CD4-positive, alpha-beta T cell treated with Interleukin-10 for 1 hour (primary cell): ENCODE measurements at places on chromosomes 7 and 10.

DNA sequence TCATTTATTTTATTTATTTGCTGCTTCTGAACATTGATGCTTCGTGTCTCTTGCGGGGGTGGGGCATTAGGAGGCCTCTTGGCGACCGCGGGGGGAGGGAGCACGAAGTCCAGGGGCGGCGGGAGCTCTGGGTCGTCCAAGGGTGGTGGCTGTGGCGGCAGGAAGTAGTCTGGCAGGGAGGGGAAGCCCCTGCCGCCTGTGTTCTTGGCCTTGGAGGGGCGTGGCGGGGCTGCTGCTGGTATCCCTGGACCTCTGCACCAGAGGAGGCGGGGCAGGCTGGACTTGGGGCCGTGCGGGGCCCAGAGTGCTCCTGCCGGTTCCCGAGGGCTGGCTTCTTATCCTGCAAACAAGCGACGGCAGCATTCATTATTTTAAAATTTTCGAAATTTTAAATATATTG, 70.5 kb upstream of the ABI1 start:
- peak; percentile 2 for DNase-seq

GRCh38 chr10:77400033-77400432, 237.6 kb downstream of the KCNMA1 start:
- DNase-seq: no peak

GRCh38 chr7:28272461-28272877, 91.9 kb upstream of the JAZF1 start:
- peak; percentile 35 for DNase-seq

DNA sequence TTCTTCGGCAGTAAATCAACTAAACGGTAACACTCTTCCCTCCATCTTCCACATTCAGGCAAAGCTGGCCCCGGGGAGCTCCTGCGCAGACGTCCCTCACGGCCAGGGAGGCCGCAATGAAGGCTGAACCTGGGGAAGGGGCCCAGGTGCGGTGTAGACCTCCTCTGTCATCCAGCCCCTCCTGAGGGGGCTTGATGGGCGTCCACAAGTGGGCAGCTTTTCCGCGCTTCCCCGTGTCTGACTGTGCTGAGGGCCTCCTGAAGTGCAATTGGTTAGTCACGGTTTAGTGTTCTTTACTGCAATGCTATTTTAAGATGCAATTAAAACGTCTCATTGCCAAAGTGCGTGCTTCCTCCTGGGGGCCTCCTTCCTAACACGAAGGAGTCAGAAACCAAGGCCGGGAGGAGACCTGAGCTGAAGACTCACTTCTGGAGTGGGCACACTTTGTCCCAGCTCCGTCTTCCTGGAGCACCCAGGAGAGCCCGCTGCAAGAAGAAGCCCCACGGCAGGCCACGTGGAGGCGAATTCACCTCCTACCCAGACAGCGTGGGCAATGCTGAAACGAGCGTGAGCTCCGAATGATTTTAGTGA, 173.3 kb downstream of the ELFN1 start:
- no peak for DNase-seq

- DNase-seq: no peak
These were observed 233.5 kb downstream of the FOXP2 start for GRCh38 chr7:114648117-114648516.

DNA sequence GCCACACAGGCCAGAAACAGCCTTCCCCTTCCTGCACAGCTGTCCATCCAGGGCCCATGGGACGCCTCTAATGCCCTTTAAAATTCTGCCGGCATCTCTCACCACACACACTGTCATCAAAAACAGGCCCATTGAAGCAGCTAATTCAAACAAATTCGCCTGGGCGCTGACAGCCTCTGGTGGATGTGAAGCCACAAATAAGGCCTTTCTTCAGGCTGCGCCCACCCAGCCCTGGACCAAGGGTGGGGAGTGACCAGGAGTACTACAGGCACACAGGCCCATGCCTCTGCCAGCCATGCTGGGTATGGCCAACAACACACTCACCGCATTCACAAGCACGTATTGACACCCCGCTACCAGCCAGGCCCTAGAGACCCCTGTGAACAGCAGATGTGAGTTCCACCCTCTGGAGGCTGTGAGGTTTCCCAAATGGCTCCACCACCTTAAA, 54.6 kb downstream of the SLIT1 start:
- DNase-seq: no peak

DNA sequence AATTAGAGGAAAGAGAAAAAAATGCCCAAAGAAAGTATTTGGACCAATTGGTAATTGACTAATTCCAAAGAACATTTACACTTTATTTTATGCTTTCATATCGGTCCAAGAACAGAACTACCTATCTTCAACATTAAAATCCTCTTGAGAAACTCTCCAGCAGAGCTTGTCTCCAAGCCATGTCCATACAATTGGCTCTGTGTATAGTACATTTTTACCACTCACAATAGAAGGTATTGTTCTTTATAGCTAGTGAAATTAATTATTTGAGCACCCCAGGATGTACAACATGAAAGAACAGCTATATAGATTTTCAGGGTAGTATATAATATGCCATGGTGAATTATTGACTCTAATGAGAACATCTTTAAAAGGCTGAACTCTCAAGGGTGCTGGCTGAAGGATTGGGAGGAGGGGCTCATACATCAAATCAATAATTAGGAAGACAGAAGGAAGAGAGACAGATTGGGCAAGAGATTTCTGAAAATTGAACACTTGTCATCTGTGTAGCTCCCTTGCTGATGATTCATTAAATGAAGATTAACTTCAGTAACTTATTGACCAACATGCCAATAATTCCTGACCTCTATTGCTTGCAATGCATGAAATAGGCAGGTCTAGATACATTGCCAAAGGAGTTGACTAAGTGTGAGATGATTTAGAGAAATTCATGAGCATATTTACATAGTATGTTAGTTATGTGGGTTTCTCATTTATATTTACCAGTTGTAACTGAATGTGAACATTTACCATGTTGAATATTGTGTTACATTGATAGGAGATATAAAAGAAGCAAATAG, 249.7 kb downstream of the MTERF1 start:
- DNase-seq: no peak

- DNase-seq: no peak
These were observed 17.4 kb downstream of the CYP3A4 start for GRCh38 chr7:99766484-99767099.
